Islet precursor cell (in vitro differentiated cells): ENCODE measurements at places on chromosomes 11 and 22.

DNA sequence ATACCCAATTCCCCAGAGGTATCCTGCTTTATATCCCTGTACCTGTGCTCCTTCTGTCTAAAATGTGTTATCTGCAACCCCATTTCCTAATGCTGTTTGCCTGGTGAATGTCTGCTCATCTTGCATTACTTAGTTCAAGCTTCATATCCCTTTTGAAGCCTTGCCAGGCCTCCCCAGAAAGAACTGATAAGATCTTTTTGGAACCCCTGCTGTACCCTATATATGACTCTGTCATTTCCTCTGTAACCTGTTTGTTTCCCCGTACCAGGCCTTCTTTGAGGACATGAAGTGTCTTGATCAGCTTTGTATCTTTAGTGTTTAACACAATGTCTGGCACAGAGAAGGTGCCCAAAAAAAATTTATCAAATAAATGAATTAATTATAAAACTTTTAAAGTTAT is 77.6 kb downstream of the LIF start:
- no peak for DNase-seq

DNA sequence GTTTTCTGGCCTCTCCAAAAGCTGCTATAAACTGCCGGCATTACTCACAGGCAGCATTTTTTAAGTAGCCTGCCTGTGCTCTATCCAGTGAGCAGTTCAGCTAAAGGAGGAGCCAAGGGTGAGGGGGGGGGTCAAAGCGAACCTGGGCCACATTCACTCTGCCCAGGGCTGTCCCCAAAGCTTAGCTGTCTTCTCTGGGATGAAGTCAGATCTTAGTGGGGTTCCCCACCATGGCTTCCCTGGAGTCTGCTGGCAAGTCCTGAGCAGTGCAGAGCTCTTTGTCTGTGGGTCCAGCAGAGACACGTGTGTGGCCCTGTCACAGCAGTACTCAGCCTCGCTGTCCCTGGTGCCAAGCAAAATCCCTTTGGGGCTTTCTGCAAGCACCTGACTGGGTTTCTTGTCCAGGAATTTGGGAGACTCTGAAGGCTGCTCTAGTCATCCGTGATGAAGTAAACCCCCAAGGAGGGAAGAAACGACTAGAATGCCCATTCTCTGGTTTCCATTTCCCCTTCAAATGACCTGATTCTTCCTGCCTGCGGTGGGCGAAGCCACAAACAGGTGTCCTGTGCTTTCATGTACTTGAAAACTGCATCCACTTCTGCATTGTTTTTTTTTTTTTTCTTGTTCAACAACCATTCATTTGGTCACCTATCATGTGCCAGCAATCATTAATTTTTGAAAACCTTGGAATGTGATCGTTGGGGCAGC is 2.6 kb downstream of the KCNJ5 start:
- peak; percentile 54 for DNase-seq

GRCh38 chr22:46914916-46915894 is 152.8 kb downstream of the TBC1D22A start:
- peak; percentile 52 for DNase-seq

DNA sequence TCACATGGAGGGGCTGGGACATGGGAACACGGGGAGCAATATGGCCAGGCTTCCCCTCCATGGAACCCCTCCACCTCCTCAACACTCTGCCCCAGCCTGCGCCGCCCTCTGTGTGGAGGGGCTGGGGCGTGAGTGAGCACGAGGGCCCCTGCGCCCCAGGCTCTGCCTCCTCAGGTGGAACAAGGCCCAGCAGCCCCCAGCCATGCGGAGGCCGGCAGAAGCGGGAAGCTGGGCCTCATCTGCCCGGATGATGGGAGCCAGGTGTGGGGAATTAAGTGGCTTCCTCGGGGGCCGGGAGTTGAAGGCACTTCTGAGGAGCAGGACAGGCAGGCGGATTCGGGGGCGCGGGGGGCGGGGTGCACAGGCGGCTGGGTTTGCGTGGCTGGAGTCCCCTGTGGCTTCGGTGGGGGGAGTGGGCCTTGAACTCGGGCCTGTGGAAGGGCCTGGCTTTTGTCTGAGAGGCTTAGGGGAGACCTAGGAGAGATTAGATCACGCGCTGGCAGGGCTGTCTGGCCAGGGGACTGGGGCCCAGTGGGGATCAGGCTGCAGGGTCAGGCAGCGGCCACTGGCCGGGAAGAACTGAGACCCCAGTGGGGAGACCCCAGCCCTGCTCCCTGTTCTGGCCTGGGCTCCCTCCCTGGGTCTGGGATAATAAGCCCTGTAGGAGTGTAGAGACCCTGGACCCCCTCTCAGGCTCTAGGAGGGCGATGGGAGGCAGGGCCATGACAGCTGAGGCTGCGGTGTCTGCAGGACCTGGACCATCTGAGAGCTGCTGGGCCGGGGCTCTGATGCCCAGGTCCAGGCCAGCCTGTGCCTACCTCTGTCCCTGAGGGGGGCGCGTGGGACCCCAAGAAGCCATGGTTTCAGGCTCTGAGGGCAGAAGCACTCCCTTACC is 13.3 kb downstream of the PRR33 start:
- no peak for DNase-seq

- DNase-seq = peak; percentile 43
These were observed 625.4 kb downstream of the BRD1 start for GRCh38 chr22:49202226-49202625.

DNA sequence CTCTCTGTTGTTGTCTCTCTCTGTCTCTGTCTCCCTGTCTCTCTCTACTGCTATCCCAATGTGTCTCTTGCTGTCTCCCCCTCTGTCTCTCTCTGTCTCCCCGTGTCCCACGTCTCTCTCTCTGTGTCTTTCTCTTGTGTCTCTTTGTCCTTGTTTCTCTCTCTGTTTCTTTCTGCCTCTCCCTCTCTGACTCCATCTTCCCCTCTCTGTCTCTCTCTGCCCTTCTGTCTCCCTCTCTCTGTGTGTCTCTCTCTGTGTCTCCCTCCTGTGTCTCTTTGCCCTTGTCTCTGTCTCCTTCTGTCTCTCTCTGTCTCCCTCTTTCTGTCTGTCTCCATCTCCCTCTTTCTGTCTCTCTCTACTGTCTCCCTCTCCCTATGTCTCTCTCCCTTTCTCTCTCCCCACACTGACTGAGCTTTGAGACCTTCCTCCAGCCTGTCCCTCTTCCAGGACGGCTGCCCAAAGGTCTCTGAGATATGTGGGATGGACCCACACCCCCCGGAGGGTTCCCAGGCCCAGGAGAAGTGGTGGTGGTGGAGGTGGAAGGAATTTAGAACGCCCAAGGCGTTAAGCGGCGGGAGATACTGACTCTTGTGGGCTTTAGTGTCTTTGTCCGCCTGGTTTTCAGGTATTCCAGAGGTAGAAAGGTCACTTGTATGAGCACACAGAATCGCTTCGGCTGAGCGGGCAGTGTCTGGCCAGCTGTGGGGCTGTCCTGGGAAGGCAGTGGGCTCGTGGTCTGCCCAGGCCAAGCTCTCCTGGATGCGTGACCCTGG is 65.5 kb upstream of the CCND1 start:
- peak; percentile 61 for DNase-seq

DNA sequence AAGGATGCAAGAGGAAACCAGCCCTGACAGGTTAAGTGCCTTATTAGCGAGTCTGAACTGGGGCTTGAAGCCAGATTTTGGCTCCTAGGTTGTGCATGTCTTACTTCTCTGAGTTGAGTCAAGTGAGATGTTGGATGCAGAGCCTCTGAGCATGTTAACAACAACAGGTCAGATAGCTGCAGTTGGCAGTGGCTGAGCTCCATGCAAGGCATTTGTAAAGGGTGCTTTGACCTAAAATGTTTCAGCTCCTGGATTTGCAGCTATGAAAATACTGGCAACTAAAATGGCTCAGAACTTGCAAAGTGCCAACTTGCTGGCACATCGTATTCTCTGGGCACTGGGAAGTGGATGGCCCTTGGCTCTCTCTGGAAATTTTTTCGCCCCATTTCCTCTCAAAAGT is 16.4 kb upstream of the CSRP3 start:
- no peak for DNase-seq

DNA sequence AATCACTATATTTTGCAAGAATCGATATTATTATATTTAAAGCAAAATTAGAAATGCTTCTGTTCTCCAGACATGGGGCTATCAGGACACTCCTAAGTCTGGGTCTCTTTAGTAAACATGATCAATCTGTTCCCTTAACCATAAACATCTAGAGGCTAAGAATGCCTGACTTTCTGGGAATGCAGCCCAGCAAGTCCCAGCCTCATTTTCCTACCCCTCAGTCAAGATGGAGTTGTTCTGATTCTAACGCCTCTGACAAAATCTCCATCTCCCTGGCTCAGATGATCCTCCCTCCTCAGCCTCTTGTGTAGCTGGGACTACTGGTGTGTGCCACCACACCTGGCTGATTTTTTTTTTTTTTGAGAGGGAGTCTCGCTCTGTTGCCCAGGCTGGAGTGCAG is 35.0 kb downstream of the SLCO2B1 start:
- DNase-seq = no peak

GRCh38 chr11:3855808-3856491 is 486 bp downstream of the STIM1 start:
- DNase-seq = peak; percentile 77

- DNase-seq = no peak
These were observed 35.8 kb downstream of the DUSP8 start for GRCh38 chr11:1536065-1536843.

GRCh38 chr22:24330636-24331035 is 60.0 kb downstream of the SPECC1L start:
- no peak for DNase-seq

- DNase-seq = no peak
These were observed 191.1 kb downstream of the GRIK4 start for GRCh38 chr11:120702656-120703055.

- no peak for DNase-seq
These were observed 15.7 kb downstream of the ARCN1 start for GRCh38 chr11:118587952-118588351.

DNA sequence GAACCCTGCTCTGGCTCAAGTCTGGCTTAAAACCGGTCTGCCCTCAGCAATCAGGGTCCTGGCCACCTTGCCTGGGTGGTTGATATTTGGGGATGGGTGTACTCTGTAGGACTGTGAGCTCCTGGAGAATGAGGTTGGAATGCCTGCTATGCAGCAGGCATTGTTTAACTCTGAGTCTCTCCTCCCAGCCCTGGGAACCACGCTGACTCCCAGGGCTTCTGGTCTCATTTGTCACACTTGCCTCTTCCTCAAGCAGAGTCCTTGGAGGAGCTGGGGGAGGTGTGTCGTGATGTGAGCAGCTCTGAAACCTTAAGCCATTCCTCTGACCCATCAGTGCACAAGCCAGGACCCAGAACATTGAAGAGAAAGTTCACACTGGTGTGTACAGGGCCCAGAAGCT is 340.1 kb downstream of the MN1 start:
- peak; percentile 98 for DNase-seq

DNA sequence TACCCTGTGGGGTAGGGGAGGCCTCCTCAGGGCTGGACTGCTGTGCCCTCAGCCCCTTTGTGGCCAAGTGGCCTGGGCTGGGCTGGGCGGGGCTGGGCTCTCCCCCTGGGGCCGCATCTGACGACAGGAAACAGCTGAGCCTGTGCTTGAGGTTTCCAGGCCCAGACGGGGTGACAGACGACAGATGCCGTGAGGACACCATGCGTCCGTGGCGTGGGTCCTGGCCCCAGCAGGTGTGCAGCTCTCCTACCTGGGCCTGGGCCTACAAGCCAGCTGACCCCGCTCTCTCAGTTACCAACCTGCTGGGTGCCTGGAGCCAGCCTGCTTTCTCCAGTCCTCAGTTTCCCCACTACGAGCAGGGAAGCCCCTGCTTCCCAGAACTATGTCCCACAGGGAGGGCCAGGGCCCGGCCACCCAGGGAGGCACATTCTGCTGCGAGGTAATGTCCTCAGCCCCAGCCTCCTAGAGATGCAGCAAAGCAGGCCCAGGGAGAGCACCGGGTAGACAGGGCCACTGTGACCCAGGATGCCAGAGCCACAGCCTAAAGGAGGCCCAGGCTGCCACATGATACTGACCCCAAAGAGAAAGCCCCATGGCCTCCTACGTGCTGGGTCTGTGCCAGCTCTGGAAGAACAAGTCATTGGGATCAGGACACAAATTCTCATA is 181.3 kb downstream of the IGLL1 start:
- DNase-seq = peak; percentile 70

DNA sequence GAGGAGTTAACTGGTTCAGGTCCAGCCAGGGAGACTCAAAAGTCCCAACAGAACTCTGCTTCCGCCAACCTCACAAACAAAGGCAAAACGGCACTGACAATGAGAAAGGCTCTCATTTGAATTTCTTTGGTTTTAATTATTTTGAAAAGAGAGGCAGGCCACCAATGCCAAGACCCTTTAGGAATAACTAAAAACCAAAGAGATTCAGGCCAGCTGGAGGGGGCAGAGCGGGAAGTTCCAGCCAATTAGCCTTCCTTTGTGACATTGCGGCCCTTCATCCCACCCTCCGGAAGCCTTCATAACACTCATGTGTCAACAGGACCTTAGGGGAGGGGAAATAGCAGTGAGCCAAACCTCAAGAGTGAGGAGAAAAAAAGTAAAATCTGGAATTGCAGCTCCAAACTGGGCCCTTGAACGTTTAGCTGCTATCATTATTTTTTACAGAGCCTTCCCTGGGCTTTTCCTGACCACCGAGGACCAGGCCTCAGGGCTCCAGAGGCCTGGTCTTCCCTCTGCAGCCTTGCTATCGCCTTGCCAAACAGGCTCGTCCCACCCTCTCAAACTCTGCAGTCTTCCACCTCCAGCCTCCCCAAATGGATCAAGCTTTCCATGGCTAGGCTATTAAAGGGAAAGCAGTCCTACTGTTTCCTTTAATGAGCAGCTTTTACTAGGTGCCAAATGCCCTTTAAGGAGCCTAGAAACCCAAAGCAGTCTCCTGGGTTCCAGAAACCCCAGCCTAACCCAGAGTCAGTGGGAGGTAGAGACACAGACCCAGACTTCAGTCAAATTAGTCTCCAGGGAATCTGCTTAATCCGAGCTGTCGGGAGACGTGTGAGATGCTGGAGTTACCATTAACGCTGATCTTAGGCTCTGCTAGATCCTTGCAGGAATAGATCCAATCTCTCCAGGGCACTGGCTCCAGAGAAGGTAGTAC is 114.2 kb downstream of the CCDC34 start:
- peak; percentile 80 for DNase-seq

GRCh38 chr11:19407677-19408270 is 167.0 kb upstream of the E2F8 start:
- DNase-seq = peak; percentile 32

- DNase-seq = no peak
These were observed 145.6 kb downstream of the WT1 start for GRCh38 chr11:32289701-32290100.

DNA sequence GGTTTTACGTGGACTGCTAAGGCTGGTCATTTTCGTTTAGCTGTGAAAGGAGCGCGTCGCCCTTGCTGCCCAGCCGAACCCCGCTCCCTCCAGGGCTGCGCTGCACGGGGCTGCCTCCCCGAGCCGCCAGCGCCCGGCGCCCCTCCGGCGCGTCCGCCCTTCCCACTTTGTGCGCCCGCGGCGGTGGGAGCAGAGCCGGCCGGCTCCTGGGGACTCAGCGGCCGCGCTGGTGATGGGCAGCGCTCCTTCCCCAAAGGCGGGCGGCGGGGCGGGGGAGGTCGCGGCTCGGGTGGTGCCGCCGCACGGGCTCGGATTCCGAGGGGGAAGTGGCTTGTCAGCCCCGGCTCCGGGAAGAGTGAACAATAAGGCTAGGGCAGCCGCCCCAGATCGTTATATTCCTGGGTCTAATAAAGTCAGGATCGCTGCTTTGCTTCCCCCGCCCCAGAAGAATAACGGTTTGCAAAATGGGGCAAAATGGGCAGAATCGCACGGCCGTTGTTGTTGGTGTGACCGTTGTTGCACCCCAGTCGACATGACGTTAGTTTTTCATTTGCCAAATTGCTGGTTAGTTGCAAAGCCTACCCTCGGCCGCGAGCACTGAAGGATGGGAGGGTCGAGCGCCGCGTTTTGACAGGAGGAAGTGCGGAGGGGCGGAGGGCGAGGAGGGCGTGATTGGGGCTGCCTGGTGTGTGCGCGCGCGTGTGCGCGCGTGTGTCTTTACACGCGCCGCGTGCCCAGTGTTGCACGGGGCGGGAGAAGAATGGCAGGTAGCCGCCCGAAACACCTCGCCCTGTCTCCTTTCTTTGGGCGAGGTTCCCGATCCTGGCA is 745 bp downstream of the NCAM1 start:
- peak; percentile 62 for DNase-seq
